ENCODE measurements at places on chromosomes 2 and 18.

- DNase-seq = no peak
Measured at GRCh38 chr2:202624133-202624532, 10.6 kb upstream of the FAM117B start.

DNA sequence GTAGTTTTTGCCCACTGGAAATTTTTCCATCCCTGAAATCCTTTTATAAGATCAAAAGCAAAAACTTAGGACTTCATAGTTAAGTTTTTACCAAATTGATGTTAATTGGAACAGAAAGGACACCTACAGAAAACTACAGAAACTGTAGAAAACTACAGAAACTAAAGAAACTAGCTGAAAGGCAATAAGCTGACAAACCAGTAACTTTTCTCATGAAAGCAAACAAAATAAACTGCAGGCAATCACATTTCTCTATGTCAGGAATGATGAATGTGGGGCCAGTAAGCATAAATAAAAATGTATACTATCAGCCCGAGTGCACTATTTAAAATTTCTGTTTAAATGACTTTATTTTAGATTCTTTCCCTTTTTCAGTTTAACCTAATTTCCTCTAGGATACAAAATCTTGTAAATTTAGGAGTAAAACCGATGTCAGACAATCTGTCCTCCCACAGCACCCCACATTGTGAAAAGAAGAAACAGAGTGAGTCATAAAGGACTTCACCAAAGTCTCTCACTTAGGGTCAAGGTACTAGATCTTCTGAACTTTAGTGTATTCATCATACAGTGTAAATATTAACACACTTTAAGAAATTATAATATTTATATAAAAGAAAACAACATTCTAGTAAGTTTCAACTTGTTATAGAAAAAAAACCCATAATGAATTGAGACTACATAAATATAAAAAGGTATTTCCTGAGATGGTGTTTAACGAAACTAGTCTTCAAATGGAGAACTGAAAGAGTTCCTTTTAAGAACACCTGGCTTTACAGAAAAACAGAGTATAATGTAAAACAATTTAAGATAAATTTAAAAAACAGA is 46.6 kb downstream of the USP40 start:
- DNase-seq = no peak

- DNase-seq = peak; percentile 62
Measured at GRCh38 chr18:3453540-3454364, 3.8 kb downstream of the TGIF1 start.

GRCh38 chr2:64203858-64204632 is 59.8 kb upstream of the PELI1 start:
- peak; percentile 78 for DNase-seq

DNA sequence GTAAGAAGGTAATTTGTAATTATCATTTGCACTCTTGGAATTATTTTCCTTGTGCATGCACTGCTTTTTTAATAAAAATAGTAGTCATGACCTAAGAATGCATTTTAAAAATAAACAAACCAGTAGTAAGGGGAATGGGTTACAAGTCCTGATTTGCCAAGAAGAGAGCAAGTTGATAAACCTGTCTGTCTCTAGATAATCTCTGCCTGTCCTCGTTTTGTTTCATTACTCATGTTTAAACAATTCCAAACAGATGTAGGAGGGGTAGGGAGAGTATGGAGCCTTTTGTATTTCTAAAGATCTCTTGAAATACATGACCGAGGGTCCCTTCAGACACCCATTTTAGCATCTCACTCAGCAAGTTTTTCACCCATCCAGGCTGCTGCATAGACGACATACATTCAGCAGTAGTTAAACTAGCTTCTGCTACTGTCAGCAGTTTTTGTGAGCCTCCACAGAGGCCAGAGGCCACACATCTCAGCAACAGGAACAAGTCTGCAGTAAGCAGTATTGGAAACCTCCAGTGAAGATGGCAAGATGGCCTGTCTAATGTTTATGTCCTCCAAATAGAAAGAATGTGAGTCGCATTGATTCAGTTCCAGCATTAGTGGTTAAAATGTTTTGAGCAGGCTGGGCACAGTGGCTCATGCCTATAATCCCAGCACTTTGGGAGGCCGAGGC is 2.3 kb upstream of the EXOC6B start:
- no peak for DNase-seq

Data from CD4-positive, alpha-beta T cell treated with Interleukin-4 for 1 hour (primary cell).